Mesothelial cell of epicardium (in vitro differentiated cells): ENCODE measurements at places on chromosomes 7 and 10.

DNA sequence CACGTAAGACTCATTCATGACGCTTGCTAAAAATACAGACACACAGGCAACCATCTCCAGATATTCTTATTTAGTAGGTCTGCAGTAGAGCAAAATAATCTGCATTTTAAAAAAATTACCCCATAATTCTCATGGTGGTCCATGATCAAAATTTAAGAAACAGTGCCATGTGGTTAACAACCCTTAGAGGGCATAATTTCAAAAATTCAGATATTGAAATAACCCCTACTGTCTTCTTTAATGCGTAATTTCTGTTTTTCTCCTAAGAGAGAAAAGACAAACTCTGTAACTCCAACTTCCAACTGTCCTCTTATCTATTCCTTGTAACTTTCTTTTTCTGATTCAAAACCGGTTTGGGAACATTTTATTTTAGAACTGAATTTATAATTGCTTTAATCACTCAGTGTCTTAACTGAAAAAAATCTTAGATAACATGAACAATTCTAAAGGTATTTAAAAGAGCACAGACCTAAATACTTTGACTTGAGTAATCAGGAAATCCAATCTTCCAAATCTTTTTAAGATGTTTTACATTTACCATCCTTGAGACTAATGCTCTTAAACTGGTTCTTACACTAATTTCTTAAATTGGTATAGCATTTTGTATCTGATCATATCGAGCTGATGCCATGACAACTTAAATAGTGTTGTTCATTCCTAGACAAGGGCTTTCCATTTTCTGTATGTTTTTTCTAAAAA lies 148.0 kb downstream of the GALNT11 start:
- no peak for DNase-seq

DNA sequence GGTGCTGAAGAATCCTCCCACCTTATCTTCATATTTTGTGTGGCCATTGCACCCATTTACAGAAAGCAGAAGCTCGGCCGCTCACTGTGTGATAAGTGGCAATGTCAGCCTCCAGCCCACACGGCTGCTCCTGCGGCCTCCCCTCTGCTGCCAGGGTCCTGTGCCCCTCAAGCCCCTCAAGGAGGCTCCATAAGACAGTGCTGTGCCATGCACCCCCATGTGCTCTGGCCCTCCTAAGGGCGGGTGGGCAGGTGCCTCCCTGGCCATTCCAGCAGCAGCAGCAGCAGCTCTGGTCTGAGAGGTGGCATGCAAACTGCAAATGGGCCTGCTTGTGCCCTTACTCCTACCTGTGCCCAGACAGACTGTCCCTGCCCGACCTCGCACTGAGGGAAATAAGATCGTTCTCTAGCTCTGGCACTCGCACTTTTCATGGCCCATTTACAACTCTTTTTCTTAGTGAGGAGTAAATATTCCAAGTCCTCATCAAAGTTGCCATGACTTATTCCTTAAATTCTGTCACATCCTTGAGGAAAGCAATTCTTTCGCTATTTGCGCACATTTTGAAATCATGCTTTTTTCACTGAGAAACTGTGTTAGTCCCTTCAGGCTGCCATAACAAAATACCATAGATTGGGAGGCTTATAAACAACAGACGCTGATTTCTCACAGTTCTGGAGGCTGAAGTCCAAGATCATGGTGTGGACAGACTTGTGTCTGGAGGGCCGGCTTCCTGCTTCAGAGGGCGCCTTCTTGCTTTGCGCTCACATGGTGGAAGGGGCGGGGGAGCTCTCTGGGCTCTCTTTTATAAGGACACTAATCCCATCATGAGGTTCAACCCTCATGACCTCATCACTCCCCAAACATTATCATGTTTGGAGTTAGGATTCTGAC lies 187.8 kb downstream of the COBL start:
- DNase-seq, result no peak

DNA sequence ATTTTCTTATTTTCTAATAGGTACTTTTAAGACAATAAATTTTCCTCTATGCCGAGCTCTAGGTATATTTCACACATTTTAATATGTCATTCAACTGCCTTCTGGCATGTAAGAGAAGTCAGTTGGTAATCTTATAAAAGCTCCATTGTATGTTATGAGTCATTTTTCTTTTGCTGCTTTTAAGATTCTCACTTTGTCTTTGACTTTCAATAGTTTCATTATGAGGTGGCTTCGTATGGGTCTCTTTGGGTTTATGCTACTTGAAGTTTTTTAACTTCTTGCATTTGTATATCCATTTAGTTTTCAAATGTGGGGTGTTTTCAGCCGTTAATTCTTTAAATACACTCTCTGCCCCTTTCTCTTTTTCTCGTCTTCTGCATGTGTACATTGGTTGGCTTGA lies 80.5 kb downstream of the ABCA13 start:
- no peak for DNase-seq

GRCh38 chr10:64369885-64370773 lies 848.9 kb downstream of the REEP3 start:
- no peak for DNase-seq

GRCh38 chr10:111836064-111836463 lies 347.5 kb downstream of the GPAM start:
- DNase-seq, result no peak

GRCh38 chr10:63757067-63757466 lies 235.9 kb downstream of the REEP3 start:
- DNase-seq, result no peak

GRCh38 chr7:95095966-95096540 lies 188.7 kb downstream of the PPP1R9A start:
- no peak for DNase-seq

GRCh38 chr10:98326621-98327027 lies 58.6 kb upstream of the LOXL4 start:
- DNase-seq, result no peak

- DNase-seq, result no peak
Observed at GRCh38 chr7:78873117-78873516, 580.4 kb downstream of the MAGI2 start.

DNA sequence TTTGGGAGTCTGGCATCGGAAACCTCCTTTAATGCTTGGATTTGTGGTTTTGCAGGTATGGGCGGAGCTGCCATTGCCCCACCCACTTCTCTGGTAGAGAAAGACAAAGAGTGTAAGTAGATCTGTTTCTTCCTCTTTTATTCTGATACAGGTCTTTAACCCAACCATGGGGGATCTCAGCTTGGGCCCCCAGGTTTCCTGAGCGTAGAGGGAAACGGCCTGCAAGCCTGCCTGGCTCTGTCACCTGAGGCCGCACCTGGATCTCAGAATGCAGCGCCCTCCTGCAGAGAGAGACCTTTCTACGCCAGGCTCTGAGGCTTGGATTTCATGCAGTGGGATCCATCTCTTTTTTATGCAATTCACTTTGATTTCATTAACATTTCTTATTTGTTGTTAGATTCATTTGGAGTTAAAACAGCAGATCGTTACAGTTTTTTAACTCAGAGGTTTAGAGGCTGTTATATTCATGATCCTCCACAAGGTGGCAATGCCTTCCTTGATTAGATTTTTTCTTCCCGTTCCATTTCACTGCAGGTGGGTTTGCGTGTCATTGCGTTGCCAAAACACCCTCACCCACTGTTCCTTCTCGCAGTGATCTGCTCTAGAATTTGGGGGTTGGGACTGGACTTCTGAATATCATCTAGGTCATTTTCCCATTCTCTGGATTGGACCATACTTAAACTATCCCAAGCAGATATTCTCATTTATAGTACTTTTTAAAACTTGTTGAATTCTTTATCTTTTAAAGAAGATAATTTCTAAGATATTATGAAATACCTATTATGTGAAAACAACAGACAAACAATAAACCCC lies 20.0 kb downstream of the RBM17 start:
- no peak for DNase-seq

DNA sequence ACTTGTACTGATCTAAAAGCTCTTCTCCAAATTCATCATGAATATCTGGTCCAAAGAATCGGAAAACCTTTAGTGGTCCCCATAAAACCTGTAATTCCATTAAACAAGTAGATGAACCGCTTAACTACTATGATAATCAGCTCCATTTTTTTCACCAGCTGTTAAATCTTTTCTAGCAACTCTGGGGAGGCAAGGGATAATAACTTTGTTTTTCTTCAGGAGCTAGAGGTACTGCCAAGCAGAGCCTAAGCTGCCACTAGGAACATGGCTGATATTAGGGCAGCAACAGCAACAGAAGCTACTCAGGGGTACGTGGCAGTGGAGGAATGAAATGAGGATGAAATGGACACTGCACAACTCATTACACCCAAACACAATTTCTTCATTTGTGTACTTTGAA lies 138.0 kb downstream of the SRPK2 start:
- no peak for DNase-seq

- DNase-seq, result no peak
Observed at GRCh38 chr7:29859524-29860185, 53.3 kb downstream of the WIPF3 start.

DNA sequence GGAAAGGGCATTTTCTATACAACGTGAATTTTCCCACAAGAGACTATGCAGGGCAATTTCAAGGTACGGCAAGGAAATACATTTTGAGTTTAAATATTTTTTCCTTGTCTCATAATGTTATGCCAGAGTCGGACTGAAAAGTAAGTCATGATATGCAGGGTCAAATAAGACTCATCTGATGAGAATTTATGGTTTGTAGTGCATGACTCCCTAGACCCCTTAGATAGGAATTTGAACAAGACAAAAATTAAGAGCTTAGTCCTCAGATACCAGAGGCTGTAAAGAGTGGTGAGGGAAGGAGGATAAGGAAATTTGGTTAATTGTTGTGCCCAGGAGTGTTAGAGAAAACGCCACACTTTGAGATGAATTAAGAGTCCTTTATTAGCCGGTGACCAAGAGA lies 616.6 kb downstream of the XPNPEP1 start:
- DNase-seq, result no peak

DNA sequence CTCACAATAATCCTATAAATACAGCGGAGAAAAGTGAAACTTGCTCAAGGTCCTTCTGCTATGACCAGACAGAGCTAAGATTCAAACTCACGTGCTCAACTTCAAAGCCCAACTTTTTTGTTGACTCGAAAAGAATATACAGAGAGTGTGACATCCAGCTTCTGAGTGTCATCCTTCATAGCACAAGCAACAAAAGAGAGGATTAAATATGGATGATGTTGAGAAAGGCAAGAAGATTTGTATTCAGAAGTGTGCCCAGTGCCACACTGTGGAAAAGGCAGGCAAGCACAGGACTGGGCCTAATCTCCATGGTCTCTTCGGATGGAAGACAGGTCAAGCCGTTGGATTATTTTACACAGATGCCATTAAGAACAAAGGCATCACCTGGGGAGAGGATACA lies 2.1 kb upstream of the FAM3C start:
- DNase-seq, result no peak

GRCh38 chr10:63582690-63583089 lies 61.5 kb downstream of the REEP3 start:
- DNase-seq, result no peak

- no peak for DNase-seq
Observed at GRCh38 chr7:158502068-158502750, 85.4 kb downstream of the PTPRN2 start.

GRCh38 chr10:119575506-119575905 lies 21.3 kb downstream of the TIAL1 start:
- DNase-seq, result no peak

- no peak for DNase-seq
Observed at GRCh38 chr7:46960970-46961369, 620.9 kb downstream of the TNS3 start.

GRCh38 chr7:99557196-99557607 lies 1.2 kb upstream of the ZNF655 start:
- DNase-seq, result no peak

DNA sequence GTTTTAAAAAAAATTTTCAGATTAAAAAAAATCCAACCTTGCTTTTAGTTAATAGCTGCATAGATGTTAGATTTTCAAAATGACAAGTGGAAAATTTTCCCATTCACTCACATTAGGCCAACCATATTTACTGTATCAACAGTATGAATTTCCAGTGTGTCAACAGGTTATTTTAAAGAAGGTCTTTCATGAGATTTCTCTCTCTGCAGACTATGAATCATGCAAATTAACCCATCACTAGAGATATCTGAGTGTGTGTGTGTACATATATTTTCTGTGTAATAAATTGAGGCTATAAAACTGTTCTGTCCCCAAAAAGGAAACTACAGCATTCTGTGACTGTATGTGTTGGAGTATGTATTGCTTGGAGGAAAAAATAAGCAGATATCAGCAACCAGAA lies 305.6 kb downstream of the ARL4A start:
- DNase-seq, result no peak

- no peak for DNase-seq
Observed at GRCh38 chr10:75484717-75485116, 53.3 kb downstream of the LRMDA start.

DNA sequence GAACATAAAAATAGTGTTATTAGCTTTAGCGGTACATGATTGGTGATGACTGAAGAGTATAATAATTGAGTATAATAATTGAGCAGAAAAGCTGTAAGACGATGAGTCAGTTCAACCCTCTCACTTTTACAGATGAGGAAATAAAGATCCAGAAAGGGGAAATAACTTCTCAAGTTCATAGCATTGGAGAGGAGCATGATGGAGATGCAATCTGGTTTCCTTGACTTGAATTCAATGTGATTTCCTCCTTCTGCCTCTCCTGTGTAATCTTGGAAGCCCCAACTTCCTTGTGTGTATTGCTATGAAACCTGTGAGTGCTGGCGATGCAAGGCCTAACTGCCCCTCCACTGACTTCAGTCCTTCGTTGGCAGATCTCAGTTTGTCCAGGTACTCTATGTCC lies 265.1 kb downstream of the LRMDA start:
- no peak for DNase-seq

DNA sequence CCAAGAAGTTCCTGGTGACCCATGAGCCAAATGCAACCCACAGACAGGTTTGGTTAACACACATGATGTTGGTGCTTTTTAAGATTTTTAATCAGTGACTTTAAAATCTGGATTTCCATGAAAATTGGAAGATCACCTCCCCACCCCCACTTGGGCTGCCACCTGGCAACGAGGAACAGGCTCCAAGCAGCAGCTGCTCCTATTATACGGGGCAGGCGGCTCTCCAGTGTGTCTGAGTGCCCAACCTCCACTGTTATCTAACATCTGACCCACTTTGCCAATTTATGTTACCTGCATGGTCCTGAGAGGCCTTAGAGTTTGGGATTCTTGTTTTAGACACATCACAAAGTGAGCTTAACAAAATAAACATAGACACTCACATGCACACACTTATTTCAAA lies 56.4 kb downstream of the SGMS1 start:
- DNase-seq, result no peak

- no peak for DNase-seq
Observed at GRCh38 chr10:29304995-29305335, 16.1 kb downstream of the LYZL1 start.

- no peak for DNase-seq
Observed at GRCh38 chr7:140390034-140390433, 8.3 kb downstream of the SLC37A3 start.

DNA sequence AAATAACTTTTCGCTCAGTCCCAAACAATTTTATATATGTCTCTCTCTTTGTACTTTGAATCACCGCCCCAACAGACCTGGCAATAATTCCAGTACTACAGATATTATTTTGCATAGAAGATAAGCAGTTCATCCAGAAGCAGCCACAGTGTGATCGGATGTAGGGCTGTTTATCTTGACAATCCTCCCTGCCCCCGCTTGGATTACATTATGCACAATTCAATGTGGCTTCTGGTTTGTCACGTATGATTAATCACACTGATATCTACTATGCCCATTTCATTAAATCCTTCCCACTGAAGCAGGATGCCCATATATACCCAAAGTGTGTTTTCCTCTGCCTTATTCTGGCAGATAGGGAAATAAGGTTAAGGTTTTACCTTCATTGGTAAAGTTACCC lies 115.2 kb downstream of the PDE1C start:
- no peak for DNase-seq
